Activated CD8-positive, alpha-beta memory T cell treated with anti-CD3 and anti-CD28 coated beads, Interleukin-2, amount 50 U/mL, for 4 hours (primary cell): ENCODE measurements at places on chromosomes 6 and 20.

DNA sequence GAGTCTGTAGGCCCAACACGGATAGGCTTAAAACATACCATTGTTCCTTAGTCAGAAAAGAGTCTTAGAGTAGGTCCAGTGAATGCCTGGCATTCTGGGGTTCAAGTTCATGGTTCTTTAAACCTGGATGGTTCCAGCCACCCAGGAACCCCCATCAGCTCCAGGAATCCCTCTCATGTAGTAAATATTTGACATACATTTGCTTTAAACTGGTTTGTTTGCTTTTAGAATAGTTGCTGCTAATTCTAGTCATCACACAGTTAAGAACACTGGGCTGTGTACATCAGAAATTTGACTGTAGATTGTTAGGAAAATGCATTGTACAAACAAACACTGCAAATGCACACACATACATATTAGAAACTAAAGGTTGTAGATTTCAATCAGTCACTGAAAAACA is 30.6 kb upstream of the PBOV1 start:
- DNase-seq, result no peak

DNA sequence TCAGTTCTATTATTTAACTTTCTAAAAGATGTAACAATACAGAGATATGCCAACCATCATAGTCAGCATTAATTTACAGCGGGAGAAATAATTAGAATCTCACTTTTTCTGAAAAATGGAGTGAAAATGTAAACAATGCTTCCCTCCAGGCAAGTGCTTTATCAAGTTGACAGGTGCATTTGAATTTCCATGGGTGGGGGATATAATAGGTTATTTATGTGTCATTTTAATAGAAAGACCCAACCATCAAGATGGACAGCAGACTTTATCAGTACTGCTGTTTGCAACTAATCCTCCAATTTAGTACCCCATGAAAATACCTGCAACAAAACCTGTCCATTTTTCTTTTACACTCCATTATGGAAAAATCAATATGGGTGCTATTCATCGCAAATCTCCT is 780.1 kb downstream of the TFAP2A start:
- no peak for DNase-seq

DNA sequence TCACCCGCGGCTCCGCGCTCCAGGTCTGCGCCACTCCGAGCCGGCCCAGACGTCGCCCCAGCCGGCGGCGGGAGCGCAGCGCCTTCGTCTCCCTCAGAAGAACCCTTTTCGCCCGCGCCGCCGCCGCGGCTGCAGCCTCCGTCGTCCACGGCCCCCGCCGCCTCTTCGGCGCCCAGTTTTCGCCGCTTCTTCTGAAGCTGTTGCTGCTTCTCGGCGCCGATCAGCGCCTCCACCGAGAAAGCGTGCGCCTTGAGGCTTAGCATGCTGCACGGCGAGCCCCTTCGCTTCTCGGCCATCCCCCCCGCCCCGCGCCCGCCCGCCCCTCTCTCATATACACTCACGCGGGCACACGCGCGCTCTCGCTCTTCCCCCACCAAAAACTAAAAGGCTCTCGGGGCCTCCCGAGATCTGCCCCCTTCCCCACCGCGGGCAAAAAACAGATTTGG is 489 bp downstream of the TBX18 start:
- no peak for DNase-seq

DNA sequence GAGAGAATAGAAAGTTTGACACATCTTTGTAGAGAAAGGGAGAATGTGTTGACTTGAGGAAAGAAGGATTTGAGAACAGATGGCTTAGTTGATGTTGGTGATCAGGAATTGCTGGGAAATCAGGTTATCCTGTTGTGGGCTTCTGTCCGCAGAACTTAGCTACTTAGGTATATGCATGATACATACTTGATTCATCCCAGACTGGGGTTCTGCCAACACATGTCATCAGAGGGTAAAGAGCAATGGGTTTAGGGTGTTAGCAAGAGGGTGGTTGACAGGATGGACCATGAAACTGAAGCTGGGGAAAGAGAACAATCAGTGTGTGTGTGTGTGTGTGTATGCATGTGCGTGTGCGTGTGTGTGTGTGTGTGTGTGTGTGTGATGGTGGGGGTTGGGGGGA is 50.6 kb upstream of the NELFCD start:
- DNase-seq, result no peak

GRCh38 chr20:20303742-20304141 is 64.2 kb upstream of the INSM1 start:
- DNase-seq, result no peak

DNA sequence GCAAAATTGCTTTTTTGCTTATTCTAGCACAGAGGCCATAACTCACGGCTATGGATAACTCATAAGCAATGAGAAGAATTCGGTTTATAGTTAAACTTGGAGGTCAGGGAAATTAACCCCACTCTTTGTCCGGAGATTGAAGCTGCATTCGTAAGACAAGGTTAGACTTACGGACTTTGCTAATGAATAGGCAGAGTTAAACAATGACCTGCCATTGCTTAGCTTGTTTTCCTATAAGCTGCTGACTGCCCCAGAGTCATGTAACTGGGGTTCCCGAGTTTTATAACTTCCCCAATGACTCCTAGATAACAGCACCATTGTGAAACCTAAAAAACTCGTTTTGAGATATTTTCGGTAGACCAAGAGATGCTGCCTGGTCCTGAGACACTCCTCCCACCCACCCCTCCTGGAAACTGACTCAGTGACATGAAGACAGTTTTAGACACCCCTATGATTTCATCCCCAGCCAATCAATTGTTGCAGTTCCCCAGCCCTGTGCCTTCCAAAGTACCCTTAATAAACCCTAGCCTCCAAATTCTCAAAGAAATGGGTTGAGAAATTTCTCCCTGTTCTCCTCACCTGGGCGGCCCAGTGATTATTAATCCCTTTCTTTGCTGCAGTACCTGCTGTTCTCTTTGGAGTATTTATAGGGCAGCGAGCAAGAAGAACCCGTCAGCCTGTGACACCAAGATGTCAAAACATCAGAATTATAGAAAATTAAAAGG is 33.1 kb upstream of the MCUR1 start:
- DNase-seq, result no peak

DNA sequence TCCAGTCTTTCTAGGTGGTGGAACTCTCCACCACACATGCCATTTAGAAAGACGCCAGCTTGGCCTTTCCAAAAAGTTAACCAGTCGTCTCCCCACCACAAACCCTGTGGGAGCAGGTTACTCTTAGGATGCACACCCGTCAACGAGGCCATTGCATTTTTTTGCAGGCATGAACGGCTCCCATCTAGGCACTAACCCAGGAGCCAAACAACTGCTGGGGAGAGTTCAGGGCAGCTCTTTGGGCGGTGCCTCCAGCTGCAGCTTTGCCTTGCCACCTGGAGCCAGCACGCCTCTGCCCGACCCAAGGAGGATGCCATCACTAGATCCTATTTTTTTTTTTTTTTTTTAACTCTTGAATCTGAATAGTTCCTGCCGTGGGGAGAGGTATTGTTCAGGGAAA is 39.9 kb downstream of the TBC1D7 start:
- no peak for DNase-seq

DNA sequence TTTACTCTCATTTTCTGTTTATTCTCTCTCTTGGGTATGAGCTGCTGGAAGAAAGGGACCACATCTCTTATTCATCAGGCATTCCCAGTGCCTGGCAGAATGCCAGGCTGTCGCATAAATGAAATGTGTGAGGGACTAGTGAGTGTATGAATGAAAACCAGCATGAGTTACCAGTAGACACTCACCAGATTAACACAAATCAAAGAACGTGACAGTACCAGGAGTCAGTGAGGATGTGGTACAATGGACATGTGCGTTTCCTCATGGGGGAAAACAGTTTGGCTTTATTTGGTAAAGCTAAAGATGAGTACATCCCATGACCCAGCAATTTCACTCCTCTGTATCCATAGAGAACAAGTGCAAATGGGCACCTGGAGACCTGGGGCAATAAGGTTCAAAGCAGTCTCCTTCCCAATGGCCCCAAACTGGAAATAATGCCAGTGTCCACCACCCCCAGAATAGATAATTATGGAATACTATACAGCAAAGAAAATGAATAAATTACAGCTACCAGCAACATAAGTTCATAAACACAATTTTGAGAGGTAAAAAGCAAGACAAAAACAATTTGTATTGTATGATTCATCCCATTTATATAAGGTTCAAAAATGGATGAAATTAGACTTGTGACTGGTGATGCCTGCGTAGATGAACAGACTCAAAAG is 93.3 kb downstream of the CDH22 start:
- DNase-seq, result no peak

DNA sequence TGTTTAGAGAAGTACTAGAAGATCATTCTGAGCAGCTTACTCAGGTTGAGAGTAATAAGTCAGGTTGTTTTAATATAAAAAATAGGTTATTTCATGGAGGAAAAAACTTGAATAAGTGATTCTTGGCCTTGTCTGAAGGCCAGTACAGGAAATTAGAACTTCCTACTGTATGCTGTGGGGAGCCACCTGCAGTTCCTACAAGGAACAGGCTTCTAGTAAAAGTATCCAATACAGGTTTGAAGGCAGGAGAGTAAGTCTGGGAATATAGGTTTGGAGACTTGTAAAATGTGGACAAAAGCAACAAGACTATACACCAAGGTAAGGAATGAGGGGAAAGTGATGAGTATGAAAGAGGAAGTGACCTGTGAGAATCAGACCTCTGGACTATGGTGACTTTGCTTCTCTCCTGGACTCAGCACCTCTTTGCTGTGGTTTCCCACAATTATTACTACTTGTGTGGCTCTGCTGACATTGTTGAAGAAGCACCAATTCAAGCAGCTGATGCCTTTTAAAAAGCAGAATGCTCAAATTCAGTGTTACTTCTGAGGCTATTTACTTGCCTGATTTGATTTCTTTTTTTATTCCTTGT is 278.6 kb downstream of the TBC1D7 start:
- no peak for DNase-seq

- no peak for DNase-seq
These were observed 10.9 kb downstream of the NINL start for GRCh38 chr20:25574411-25574810.

- no peak for DNase-seq
These were observed 25.9 kb downstream of the PPARD start for GRCh38 chr6:35368038-35368887.

DNA sequence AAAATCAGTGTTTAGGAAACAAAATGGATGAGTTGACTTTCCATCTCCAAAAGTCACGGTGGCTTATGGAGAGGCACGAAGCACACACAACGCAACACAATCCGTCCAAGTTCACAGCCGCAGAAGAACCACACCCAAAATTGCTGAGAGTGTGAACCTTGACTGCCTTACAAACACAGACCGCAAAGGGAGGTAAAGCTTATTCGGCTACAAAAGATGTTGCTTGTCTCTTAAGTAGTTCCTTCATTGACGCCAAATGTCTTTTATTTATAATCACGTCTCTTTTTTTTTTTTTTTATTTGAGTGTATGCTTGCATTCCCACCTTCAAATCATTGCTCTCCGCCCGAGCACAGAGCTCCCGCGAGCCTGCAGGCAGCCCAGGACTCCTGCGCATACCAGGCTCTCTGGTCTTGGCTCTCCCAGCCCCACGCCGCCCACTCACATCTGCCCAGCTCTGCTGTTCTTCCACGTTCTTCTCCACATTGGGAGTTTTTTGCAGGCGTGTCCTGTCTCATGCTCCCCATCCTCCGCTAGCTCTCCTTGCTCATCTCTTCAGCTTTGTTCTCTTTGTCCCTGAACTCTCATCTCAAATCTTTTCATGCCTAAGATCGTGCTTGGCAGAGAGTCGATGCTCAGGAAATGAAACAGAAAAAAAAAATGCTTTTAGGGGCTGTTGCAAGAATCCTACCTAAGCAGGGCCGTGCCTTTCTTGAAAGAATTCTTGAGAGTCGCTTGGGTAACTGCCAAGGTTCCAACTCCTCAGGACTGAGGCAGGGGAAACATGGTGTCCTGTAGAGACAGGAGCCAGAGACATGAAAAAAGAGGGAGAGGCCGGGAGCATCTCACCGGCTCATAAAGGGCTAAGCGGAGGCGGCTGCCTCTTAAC is 25.8 kb downstream of the LY86 start:
- no peak for DNase-seq
